ENCODE measurements at places on chromosomes 4 and X.

- no peaks in the 10 kb centered on the region for H3K4me1 ChIP-seq
- H3K27ac ChIP-seq, result no peak overlapping the region
- no peak overlapping the region for H3K4me3 ChIP-seq
- no peaks in the 10 kb centered on the region for H3K27me3 ChIP-seq
- DNase-seq, result no peak
Observed at GRCh38 chr4:153189016-153189801, 15.0 kb upstream of the TRIM2 start.

DNA sequence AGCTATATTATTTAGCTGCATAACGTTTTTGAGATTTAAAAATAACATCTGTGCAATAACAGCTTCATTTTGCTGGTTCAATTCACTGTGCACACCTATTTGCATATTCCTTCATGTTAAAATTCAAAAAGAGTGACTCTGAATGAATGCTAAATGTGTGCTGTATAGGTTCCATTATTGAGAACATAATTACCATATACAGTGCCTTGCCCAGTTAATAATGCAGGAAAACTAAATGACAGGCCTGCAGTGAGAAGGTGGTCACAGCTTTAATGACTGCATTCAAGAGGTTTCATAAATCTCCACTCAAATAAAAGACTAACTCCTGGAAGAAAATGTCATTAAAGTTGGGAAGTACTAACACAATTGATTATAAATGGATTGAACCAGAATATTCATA, 1183.2 kb upstream of the ADGRL3 start:
- DNase-seq, result no peak
- H3K36me3 ChIP-seq, result no peaks in the 10 kb centered on the region
- no peaks in the 10 kb centered on the region for H3K4me1 ChIP-seq
- no peaks in the 10 kb centered on the region for H3K27me3 ChIP-seq

DNA sequence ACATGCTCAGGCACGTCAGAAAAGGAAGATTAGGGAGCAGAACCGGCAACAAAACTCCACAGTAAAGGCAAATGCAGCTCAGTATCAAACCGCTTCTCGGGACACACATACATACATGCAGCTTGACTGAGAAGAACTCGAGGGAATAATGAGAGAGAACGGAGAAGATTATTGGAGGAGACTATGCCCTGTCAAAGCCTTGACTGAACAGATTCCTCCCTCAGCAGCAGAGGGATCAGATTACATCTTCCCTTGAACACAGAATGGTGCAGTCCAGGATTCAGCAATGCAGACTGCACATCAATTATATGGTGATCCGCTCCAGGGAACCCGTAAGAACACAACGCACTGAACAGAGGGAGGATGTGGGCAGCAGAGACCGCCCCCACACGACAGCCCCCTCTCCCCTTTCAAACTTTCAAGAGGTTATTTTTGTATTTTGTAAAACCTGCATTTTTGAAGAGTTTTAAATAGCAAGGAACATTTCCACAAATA, 183.2 kb downstream of the FBXW7 start:
- H3K36me3 ChIP-seq, result no peaks in the 10 kb centered on the region
- no peak overlapping the region for H3K27ac ChIP-seq
- peak; percentile 67 for DNase-seq
- no peak overlapping the region for H3K4me3 ChIP-seq

DNA sequence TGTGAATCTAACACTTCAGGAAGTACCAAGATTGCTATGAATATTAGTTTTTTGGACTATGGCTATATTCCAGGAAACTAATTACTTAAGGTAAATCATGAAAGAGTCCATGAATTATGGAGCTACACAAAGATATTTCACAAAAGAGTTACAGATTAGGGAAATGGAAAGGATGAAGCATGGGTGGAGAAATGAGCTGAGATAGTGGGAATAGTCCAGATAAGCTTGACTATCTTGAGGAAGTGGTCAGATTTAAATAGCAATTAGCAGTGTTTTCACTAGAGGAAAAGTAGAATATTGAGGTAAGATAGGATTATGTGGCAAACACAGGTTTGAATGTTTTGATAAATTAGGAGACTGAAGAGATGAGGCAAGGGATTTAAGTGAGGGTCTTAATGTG, 42.1 kb upstream of the C1GALT1C1 start:
- H3K4me3 ChIP-seq, result no peak overlapping the region
- no peaks in the 10 kb centered on the region for H3K4me1 ChIP-seq
- H3K27ac ChIP-seq, result no peak overlapping the region

Data from mesendoderm (in vitro differentiated cells).